ENCODE measurements at places on chromosomes 11 and 22.

GRCh38 chr11:61429346-61429690, 457 bp downstream of the CPSF7 start:
- peak; percentile 25 for DNase-seq

GRCh38 chr11:118374729-118375128, 15.3 kb downstream of the UBE4A start:
- no peak for DNase-seq

GRCh38 chr11:94835594-94835927, 67.4 kb downstream of the AMOTL1 start:
- no peak for DNase-seq

DNA sequence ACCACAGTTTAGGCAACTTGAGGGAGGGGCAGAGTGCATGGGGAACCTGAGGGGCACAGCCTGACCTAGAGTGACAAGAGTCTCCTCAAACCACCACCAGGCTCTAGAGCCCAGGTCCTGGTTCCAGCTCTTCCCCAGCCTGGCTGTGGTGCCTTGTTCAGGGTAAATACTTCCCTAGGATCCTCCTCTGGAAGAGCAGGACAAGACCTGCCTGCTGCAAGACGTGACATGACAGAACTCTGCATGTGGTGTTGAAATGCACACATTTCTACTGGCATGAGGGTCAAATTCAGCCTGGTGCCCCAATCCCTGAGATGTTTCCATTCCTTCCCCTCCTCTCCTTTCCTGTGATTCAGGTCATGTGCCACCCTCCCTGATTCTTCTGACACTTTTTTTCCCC, 3.3 kb downstream of the SEC14L2 start:
- DNase-seq: no peak

DNA sequence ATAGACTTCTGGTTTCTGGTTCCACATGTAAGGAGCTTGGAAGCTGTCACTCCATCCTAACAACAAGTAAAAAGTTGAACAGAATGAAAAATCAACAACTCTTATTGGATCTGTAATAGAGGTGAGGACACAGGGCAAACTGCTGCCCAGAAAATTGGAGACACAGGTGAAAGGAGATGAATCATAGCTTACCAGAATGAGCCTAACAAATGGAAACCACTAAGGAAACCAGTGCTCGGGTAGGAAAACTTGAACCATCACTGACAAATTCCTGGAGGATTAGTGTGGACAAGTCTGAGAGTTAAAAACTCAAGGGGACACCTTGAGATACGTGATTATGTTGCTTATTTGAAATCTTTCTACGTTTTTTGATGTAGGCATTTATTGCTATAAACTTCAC, 52.1 kb downstream of the GDPD4 start:
- no peak for DNase-seq

- DNase-seq: no peak
Observed at GRCh38 chr22:21022955-21023614, 8.1 kb downstream of the P2RX6 start.

DNA sequence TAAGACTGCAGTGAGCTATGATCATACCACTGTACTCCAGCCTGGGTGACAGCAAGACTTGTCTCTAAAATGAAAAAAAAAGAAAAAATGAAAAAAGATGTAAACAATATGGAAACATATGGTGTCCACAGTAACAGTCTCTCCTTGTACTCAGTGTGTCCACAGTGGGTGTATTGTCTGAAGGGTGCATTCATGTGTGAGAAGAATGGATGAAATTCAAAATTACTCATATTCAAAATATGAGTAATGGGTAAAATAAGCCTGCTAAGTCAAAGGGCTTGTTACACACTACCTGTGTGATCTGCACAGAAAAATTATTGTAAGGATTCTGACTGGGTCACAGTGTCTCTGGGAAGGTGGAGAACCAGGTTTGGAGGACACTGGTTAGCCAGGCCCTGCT, 26.9 kb downstream of the PPFIA1 start:
- no peak for DNase-seq

- no peak for DNase-seq
Observed at GRCh38 chr11:127199306-127199801, 198.8 kb upstream of the KIRREL3 start.

- no peak for DNase-seq
Observed at GRCh38 chr11:131615611-131616010, 245.2 kb downstream of the NTM start.

- DNase-seq: no peak
Observed at GRCh38 chr11:17513853-17514252, 30.4 kb downstream of the USH1C start.

DNA sequence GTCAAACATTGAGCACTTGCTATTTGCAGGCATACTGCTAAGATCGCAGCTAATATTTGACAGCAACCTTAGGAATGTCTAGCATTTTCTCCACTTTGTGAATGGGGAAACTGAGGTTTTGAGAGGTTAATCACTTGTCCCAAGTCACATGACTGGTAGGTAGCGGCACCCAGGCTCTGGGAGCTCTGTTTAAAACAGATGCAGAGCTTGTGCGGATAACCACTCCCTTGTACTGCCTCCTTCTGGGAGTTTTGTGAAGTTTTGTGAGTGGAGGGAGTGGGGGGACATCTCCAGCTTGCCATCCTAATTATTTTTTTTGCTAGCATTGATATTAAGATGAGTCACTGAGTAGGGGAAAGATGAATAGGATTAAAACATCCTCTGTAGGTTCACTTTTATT, 134.7 kb downstream of the GRIK4 start:
- DNase-seq: no peak

Measured in stromal cell of bone marrow (primary cell).